GM12878 (cell line): ENCODE measurements at places on chromosomes 7 and 10. TPM values are rescaled to one million over a fixed set of nuclear protein-coding genes. Genes with fewer than 3 reads are reported as not detected.

GRCh38 chr10:74502963-74503608 lies 323.3 kb upstream of the KAT6B start:
- H3K4me3 ChIP-seq, result no peak overlapping the region
- H3K36me3 ChIP-seq, result peaks cover 2% of the 10 kb centered on the region; the same call in 1 of the 2 replicates
- peak; percentile 9 for DNase-seq
- no peak overlapping the region for H3K27ac ChIP-seq
- H3K27me3 ChIP-seq, result no peaks in the 10 kb centered on the region

GRCh38 chr7:51335057-51335456 lies 18.4 kb upstream of the COBL start:
- H3K36me3 ChIP-seq, result no peaks in the 10 kb centered on the region
- no peaks in the 10 kb centered on the region for H3K4me1 ChIP-seq
- H3K27me3 ChIP-seq, result no peaks in the 10 kb centered on the region
- no peak overlapping the region for H3K4me3 ChIP-seq
- H3K27ac ChIP-seq, result no peak overlapping the region
- no peak for DNase-seq

GRCh38 chr10:114246679-114247305 lies 7.7 kb downstream of the VWA2 start:
- no peaks in the 10 kb centered on the region for H3K27me3 ChIP-seq
- no peak for DNase-seq
- no peak overlapping the region for H3K27ac ChIP-seq
- no peaks in the 10 kb centered on the region for H3K4me1 ChIP-seq

DNA sequence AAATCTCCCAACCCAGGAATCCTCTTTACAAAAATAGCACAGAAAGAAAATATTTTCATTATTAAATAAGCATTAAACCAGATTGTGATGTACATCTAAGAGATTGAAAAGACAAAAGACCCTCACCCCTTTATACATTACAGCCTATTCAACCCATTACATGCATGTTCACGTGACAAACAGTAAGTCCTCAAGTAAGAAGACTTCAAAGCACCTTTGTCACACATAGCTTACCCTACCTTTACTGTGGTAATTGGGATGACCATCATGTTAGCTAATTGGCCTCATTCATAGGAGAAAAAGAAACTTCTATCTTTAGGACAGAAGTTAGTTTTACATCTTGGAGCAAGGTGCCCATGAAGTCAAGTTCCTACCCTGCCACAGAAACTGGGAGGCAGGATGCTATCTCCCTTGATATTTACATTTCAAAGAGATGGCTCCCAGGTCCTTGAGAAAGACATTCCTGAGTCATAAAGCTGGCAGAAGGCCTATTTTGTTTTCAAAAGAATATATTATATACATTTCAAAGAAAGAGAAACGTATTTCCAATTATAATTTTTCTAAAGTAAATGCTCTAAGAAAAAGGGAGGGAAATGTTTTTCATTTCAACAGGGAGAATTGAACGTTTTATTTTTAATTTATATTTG lies 48.1 kb downstream of the GNAI1 start:
- H3K4me1 ChIP-seq, result no peaks in the 10 kb centered on the region
- H3K36me3 ChIP-seq, result no peaks in the 10 kb centered on the region
- no peaks in the 10 kb centered on the region for H3K27me3 ChIP-seq

DNA sequence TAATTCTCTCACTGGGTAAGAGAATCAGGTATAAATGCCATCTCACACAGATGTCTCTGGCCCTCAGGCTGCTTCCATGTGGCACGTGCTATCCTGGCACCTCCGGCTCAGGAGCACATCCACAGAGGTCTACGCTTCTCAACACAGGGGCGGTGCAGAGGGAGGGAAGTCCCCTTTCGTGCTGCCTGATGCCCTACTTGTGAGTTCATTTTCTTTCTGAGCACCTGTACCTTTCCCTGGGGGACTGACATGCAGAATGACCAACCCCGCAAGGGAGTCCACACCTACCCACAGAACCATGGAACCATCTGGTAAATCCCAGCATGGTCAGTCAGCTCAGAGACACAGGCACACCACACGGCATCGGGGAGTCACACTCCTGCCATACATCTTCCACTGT lies 99.0 kb upstream of the SAMD8 start:
- no peak for DNase-seq
- peaks cover 3% of the 10 kb centered on the region; the same call in 1 of the 2 replicates for H3K36me3 ChIP-seq
- peaks cover 41% of the 10 kb centered on the region for H3K4me1 ChIP-seq
- H3K27ac ChIP-seq, result peak overlapping the region; percentile 67

- no peaks in the 10 kb centered on the region for H3K36me3 ChIP-seq
- H3K27ac ChIP-seq, result no peak overlapping the region
- H3K4me1 ChIP-seq, result peaks cover 14% of the 10 kb centered on the region
- no peaks in the 10 kb centered on the region for H3K27me3 ChIP-seq
Measured at GRCh38 chr10:77490534-77491314, 146.9 kb downstream of the KCNMA1 start.

- no peak overlapping the region for H3K27ac ChIP-seq
- DNase-seq, result no peak
- no peaks in the 10 kb centered on the region for H3K36me3 ChIP-seq
- H3K27me3 ChIP-seq, result no peaks in the 10 kb centered on the region
- H3K4me1 ChIP-seq, result no peaks in the 10 kb centered on the region
Measured at GRCh38 chr7:80699045-80699638, 60.7 kb downstream of the CD36 start.

DNA sequence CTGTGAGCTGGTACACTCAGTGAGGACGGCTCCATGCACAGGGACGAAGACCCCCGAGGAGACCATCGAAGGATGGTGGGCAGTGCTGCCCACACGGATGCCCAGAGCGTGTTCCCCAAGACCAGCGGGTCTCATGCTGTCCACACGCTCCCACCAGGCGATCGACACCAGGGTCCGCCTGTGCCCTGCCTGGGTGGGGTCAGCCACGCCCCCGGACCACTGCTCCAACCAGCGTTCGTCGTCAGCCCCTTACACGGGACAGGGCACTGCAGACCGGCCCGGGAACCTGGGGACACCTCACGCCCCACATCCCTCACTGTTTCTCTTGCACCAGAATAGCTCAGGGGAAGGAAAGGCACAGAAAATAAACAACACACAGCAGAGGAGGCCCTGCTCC lies 223.5 kb downstream of the DNAJB6 start:
- no peaks in the 10 kb centered on the region for H3K4me1 ChIP-seq
- no peaks in the 10 kb centered on the region for H3K36me3 ChIP-seq
- no peak for DNase-seq
- H3K4me3 ChIP-seq, result no peak overlapping the region
- H3K27ac ChIP-seq, result no peak overlapping the region

GRCh38 chr10:59176241-59177030 lies at the start of gene PHYHIPL:
Gene PHYHIPL (plus strand): TSS chr10:59176643. CDS start chr10:59176854, 211 bp downstream.
- H3K4me1 ChIP-seq, result no peaks in the 10 kb centered on the region
- H3K27me3 ChIP-seq, result no peaks in the 10 kb centered on the region
- no peak within 1 kb of the TSS for H3K27ac ChIP-seq
- no peak within 1 kb of the TSS for H3K4me3 ChIP-seq
- no peak for DNase-seq

Gene GIMAP2
- 22.4 and 24.4 TPM in 2 replicates for polyA plus RNA-seq

DNA sequence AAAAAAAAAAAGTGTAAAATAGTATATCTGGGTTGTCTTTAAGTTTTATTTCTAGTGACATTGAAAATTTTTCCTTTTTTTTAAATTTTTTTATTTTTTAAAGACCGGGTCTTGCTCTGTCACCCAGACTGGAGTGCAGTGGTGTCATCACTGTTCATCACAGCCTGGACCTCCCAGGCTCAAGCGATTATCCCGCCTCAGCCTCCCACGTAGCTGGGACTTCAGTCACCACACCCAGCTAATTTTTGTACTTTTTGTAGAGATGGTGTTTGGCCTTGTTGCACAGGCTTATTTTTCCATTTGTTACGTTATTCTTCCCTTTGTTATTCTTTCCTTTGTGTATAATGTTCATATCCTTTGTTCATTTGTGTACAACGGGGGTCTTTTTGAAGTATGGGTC lies 30.1 kb downstream of the TSPAN14 start:
- no peaks in the 10 kb centered on the region for H3K36me3 ChIP-seq
- H3K27me3 ChIP-seq, result no peaks in the 10 kb centered on the region
- no peak overlapping the region for H3K27ac ChIP-seq
- DNase-seq, result no peak
- no peak overlapping the region for H3K4me3 ChIP-seq
